ENCODE measurements at places on chromosomes 2 and 18.

DNA sequence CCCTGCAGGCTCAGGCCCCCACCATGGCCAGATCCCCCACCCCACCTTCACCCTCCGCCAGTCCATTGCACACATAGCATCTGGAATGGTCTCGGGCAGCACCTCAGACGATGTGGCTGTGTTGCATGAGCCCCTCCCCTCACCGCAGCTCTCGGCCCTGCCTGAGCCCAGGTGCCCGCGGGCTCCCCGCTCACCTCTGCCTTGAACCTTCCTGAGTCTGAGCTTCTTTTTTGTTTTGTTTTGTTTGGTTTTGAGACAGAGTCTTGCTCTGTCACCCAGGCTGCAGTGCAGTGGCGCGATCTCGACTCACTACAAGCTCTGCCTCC is 20.1 kb downstream of the RRM2 start:
- DNase-seq = no peak

- no peak for DNase-seq
Observed at GRCh38 chr2:9060819-9061218, 57.3 kb upstream of the MBOAT2 start.

DNA sequence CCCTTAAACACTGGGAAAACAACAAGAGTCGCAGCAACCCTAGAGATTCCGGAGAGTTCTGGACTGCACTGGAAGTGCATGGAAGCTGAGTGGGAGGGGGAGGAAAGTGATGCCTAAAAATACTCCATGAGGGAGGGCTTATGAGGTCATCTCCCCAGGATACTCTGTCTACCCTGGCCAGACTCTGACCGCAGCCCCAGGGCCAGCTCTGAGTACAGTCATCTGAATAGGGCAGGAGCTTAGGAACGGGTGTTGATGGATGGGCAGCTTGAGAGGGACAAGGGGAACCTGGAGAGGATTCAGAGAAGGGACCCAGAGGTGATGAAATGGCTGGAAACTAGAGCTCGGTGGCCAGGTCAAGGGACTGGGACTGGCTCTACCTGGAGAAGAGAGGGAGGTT is 79.3 kb upstream of the IGFBP5 start:
- peak; percentile 35 for DNase-seq

GRCh38 chr2:16281451-16282335 is 341.3 kb downstream of the MYCN start:
- DNase-seq = peak; percentile 34

DNA sequence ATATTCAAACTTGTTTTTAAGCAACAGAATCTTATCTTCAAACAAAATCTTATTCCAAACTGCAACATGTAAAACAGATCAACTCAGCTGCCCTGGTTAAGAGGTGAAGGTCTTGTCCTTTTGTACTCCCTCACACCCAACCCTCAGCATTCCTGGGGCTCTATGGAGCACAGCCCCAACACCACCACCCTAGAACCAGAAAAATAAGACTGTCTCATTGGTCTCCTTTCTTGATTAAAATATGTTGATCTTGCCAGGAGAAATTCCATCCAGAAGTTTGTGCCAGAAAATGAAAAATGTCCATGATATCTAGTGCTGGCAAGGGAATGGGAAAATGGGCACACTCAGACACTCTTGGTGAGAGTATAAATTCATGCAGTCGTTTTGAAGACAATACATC is 62.1 kb upstream of the TMEM17 start:
- DNase-seq = no peak

GRCh38 chr2:13583609-13584008 is 866.9 kb downstream of the TRIB2 start:
- no peak for DNase-seq

DNA sequence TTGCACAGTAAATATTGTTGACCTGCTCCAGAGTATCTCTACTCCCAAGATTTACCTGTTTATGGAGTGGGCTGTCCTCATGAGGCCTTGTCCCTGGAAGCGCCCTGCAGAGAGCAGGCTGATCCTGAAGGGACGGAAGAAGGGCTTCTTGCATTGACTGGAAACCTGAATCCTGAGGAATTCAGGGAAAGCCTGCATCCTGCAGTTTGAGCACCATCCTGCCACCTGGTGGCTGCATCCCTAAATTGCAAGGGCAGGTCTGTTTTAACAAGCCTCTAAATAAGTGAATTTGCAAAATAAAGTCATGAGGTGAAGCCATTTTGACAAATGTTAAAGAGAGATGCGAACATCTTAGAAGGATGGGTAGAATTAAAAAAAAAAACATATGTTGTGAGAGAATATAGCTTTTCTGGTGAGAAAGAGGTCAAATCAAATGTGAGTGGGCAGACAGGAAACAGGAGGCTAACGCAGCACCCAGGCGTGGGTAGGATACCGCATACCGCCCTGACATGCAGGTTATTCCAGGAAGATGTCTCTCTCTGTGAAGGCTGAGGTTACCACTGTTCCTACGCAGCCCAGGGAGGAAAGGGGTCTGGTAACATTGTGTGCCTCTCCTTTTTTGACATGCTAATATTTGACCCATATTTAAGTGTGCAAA is 754.9 kb downstream of the RNF144A start:
- peak; percentile 56 for DNase-seq

DNA sequence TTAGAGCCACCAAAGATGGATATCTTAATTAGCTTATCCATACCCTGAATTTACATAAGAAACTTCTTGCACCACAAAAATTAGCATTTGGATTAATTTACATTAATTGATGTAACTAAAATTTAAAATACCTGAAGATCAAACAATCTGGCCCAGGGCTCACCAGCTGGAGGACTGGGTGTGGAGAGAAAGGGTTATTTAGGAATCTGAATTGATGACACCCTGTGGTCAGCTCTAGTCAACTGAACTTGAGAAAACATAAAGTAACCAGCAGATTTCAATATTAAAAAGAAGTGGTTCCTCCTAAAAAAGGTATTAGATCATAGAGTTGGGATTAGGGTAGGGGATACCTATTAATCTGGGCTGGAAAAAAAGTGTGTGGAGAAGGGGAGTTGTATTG is 122.5 kb downstream of the STRN start:
- no peak for DNase-seq

DNA sequence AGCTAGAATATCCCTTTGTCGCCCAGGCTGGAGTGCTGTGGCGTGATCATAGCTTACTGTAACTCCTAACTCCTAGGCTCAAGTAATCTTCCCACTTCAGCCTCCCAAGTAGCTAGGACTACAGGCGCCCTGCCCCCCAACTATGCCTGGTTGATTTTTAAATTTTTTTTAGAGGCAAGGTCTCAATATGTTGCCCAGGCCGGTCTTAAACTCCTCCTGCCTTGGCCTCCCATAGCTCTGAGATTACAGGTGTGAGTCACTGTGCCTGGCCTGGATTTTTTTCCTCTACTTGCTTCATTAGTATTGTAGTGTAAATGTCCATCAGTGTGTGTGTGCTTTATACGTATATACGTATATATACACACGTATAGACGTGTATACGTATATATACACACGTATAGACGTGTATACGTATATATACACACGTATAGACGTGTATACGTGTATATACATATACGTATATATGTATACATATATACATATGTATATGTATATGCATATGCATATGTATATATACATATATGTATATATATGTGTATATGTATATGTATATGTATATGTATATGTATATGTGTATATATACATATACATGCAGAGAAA is 124.4 kb downstream of the DIS3L2 start:
- no peak for DNase-seq

DNA sequence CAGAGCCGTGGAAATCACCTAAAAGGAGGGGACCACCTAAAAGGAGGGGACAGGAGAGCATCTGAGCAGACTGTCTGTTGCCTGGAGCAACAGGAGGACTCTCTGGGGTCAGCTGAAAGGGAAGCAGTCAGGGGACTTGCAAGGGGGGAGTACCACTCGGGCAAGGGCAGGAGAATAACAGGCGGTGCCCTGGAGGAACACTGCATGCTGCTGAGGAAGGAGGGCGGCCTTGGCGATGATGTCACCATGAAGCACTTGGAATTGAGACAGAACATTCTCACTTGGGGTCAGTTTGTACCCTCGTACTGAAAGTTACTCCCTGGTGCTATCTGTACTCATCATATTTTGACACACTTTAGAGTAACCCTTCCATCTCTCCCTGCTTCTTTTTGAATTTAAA is 18.4 kb downstream of the SIX3 start:
- DNase-seq = no peak

- no peak for DNase-seq
Observed at GRCh38 chr2:241540401-241540770, 18.2 kb upstream of the BOK start.

DNA sequence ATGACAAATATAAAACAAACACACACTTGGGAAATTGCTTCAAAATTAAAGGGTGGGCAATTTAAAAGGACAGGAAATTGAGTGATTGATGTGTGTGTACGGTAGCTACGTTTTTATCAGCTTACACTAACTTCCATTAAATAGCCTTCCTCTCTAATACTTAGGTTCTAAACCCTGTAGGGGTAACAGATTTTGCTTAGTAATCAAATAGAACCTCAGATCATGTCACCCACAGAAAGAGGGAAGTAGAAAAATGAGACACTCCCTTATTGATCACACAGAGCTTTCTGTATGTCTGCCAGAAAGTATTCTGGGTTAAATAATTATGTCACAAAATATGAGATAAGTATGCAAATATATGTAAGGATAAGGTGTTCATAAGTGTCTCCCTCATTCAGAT is 93.3 kb downstream of the ICA1L start:
- no peak for DNase-seq

DNA sequence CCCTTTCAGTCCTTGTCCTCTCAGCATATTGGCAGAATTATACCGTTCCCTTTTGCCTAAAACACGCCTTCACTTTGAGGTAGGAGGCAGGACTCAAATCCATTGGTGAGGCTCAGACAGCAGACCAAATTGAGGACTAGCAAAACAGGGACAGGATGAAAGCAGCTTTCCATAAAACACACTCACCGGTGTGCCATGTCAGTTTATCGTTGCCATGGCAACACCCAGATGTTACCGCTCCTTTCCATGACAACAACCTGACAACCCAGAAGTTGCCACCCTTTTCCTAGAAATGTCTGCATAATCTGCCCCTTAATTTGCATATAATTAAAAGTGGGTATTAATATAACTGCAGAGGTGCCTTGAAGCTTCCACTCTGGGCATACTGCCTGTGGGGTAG is 730.4 kb downstream of the METTL4 start:
- DNase-seq = no peak

GRCh38 chr2:240341064-240341463 is 94.4 kb upstream of the GPC1 start:
- no peak for DNase-seq

DNA sequence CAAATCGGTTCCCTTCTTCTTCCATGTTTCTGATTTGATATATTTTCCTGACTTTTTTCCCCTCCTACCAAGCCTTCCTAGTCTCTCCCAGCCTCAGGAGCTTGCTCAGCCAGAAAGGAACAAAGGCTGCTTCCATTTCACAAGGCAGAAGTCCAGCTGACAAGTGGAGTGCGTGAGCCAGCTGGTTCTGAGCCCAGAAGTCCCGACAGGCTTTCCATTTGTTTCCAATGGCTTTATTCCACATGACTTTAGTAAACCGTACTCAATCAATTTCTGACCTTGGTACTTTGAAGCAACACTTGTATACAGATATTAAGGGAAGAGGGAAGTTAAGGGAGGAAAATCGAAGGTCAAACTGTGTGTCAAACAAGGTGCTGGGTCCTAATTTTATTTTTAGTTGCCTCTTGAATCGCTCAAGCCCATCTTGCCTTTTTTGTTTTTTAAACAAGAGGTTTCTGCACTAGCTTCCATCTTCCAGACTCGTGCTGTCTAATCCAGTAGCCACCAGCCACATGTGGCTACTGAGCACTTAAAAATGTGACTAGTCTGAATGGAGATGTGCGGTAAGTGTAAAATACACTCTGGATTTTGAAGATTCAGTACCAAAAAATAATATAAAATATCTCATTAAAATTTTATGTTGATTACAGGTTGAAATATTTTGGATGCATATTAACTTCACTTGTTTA is 36.2 kb downstream of the WIPF1 start:
- DNase-seq = no peak

DNA sequence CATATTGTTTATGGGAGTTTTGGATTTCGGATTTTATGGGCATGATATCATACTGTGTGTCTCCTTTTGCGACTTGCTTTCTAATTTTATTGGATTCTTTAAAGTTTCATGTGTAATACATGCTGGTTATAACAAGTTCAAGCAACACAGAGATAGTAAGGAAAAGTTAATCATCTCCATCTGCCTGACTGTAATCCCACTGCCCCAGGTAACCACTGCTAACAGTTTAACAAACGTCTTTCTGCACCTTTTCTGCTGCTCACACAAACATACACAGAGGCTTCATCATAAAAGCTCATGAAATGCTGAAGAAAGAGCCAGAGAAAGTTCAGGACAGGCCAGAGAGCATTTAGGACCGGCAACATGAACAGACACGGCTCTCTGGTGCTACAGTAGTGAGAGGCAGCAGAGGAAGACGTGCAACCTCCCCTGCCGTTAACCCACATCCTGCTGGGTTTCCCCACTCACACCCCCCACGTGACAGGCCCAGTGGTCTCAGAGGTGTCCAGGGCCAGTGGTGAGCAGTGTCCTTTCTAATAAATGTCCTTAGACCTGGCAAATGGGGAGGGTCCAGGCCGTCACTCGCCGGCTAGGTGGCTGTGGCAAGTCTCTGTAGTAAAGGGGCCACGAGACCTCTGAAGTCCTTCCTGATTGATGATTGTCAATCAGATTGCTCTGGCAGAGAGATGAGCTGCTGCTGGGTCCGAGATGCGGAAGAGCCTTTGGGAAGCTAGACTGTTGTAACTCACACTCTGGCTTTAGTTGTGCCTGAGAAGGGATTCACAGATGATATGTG is 43.0 kb upstream of the SLC1A4 start:
- no peak for DNase-seq

DNA sequence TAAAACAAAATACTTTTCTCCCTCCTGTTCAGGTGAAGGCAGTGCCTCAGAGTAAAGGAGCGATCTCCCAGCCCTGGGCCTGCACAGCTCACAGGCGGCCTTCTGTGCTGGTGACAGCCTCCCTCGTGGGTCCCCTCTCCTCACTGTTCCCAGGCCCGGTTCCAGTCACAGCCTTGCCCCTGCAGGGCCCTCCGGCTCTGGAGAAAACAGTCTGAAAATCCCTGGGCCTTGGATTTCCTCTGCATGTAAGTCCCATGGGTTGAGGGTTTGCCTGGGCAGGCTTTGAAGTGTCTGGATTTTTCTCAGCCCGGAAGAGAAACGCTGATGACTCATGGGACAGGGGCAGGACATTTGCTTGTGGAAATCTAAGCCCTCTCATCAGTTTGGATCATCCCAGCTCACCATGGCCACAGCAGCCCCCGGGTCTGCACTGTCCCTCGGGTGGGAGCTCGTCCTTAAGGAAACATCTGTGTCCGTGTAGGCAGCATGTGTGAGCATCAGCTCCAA is 186.1 kb upstream of the RAB12 start:
- peak; percentile 67 for DNase-seq

- DNase-seq = no peak
Observed at GRCh38 chr2:237164474-237165042, 78.9 kb downstream of the COPS8 start.

- DNase-seq = no peak
Observed at GRCh38 chr18:2636126-2636631, 19.3 kb upstream of the SMCHD1 start.

GRCh38 chr2:39432701-39433100 is 4.4 kb downstream of the MAP4K3 start:
- DNase-seq = no peak
